ENCODE measurements at places on chromosomes 6 and 20.

DNA sequence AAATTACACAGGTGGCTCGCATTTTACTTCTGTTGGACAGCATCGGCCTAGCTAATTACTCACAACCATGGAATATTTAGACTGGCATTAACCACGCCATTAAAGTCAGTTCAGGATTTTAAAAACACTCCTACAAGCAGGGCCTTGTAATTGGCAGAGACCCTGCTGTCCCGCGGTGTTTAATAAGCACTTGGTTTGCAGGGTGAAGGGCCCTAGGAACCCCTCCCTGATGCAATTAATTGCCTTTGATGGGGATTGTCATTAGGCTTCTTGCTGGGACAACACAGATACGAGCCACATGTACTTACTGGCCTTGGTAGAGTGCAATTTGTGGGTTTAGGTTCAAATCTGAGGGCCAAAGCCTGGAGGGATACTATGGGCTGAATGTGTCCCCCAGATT is 7.8 kb upstream of the VSTM2L start:
- DNase-seq: no peak

- no peak for DNase-seq
These were observed 54.8 kb upstream of the BMP6 start for GRCh38 chr6:7671076-7671475.

DNA sequence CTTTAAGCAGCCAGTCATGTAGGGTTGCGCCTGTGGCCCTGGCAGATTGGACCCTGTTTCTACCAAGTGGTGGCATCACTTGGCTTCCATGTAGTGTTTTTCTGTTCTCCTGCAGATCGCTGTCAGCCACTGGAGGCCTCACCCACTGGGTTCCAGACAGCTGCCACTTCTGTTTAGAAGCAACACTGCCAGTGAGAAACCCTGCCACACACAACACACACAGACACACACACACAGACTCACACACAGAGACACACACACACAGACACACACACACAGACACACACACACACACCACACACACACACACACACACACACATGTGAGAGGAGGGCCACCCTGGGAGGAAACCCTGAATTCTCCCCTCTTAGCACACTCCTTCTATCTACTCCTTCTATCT is 51.8 kb downstream of the UTRN start:
- DNase-seq: no peak

- DNase-seq: no peak
These were observed 162.2 kb upstream of the THEMIS start for GRCh38 chr6:128062882-128063603.

DNA sequence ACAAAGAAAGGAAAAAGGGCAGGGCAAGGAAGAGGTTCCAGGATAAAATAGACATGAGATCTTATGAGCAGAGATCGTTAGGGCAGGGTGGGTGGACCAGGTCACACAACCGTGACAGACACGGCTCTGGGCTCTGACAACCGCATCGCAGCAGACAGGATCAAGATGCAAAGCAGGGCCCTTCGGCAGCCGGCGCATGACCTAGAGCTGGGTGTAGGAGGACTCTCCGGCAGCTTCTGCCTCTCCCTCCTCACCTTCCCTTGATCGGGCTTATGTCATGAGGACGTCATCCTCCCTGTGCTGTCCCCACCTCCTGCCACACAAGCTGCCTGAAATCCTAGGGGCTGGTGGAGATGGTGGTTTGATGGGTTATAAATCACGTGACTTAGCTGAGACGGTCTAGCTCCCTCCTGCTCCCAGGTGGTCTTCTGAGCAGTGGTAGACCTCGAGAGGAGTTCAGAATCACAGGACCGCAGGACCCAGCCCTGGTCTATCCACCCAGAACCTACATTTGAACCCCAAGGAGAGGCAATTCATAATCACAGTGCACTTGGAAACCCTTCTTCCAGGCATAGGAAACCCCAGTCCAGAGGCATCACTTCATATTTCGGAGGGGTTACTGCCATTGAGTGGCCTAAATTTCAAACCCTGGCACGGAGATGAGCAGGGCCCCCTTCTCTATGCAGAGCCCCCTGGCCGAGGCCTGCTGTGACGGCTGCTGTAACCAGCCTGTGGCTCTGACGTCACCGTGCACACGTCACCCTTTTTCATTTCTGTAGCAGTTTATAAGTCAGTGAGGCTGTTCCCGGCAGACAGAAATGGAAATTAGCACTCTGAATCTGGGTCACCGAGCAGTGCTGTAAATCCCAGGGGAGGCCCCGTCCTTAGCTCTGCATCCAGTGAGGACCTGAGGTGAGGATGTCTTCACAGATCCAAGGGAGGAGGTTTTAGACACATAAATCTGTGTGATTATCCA is 8.7 kb upstream of the CCR6 start:
- no peak for DNase-seq

DNA sequence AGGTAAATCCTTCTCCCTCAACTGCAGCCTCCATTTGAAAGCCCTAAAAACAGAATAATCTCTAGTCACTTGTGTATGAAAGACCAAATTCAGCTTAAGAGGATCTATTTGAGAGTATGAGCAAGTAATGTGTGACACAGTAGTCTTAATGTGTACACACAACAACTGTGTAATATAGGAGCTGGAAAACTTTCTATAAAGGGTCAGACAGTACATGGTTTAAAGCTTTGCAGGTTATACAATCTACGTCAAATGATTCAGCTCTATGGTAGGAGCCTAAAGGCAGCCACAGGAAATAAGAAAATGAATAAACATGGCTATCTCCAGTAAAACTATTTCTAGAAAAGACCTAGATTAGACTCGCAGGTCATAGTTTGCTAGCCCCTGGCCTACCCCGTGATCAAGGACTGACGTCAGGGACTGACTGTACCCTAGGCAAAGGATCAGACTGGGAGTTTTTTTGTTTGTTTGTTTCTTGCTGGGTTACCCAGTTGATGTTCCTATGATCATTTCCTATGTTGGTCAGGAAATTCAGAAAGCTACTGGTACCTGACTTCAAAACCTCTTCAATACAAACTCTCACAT is 39.7 kb downstream of the BTBD9 start:
- DNase-seq: no peak

DNA sequence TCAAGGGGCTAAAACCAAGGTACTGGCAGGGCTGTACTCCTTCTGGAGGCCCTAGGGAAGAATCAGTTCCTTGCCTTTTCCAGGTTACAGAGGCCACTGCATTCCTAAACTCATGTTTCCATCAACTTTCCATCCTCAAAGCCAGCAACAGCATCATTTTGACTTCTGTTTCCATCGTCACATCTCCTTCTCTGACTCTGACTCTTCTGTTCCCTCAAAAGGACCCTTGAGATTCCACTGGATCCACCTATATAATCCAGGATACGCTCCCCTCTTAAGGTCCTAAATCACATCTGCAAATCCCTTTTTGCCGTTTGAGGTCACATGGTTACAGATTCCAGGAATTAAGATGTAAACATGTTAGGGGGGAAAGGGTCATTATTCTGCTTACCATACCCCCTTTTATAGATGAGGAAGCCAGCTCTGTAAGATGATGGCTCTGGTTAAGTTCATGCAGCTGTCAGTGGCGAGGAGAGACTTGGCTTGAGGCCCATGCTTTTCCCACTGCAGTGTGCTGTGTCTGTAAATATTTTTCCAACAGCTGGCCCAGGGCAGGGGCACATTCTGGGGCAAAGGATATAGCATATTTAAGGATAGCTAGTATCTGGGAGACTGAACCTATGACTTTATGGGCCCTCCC is 114.6 kb downstream of the TNFRSF21 start:
- DNase-seq: no peak

- DNase-seq: peak; percentile 45
These were observed 859 bp upstream of the BIRC7 start for GRCh38 chr20:63234693-63235398.

DNA sequence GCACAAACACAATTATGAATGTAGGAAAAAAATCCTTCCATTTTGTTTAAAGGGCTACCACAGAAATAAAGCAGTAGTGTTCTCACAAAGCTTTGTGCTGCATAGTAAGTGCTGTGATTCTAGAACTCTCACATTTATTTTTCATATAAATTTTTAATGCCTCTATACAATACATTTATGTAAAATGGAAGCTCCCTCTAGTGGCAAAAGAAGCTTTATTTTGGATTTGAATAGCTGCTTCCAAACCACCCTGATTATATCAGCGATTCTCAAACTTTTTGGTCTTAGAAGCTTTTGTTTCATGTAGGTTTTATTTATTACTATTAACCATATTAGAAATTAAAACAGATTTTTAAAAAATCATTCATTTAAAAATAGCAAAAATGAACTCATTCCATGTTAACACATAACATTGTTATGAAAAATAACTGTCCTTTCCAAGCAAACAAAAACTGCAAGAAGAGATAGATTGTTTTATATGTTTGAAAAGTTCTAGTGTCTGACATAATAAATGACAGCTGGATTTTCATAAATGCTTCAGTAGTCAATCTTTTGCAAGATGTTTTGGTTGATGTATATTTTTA is 38.4 kb downstream of the HS3ST5 start:
- DNase-seq: no peak

DNA sequence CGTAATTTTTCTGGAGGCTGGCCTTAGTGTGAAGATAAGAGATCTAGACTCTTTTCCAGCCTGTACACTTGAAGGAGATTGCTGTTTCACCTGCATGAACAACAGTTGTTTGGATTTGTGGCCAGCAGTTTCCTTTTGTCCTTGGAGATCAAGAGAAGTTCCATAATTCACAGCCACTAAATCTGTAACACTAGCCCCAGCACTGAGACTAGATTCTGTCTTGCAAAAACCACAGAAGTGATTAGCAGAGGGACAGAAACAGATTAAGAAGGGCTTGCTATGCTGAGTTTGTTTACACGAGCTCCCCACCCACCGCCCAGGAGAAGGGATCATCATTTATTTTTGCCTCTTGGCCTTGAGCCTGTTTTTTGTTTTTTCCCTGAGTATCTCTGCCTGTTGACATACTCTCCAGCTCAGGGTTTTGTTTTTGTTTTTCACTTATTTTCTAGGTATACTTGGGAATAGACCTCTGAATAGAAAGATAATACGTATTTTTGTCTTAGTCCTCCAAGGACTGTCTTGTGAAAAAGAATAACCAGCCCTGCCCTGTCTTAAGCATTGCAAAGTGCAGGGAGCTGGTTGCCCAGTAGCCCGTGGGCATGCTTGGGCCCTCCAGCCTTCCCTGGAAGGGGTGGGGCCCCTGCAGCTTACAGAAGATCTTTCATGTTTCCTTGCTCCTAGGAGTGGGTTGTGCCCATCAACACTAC is 93.1 kb upstream of the SOX4 start:
- DNase-seq: no peak

- no peak for DNase-seq
These were observed 85.1 kb downstream of the RSPH3 start for GRCh38 chr6:158914923-158915322.

GRCh38 chr20:39661833-39662232 is 699.7 kb downstream of the DHX35 start:
- DNase-seq: no peak

DNA sequence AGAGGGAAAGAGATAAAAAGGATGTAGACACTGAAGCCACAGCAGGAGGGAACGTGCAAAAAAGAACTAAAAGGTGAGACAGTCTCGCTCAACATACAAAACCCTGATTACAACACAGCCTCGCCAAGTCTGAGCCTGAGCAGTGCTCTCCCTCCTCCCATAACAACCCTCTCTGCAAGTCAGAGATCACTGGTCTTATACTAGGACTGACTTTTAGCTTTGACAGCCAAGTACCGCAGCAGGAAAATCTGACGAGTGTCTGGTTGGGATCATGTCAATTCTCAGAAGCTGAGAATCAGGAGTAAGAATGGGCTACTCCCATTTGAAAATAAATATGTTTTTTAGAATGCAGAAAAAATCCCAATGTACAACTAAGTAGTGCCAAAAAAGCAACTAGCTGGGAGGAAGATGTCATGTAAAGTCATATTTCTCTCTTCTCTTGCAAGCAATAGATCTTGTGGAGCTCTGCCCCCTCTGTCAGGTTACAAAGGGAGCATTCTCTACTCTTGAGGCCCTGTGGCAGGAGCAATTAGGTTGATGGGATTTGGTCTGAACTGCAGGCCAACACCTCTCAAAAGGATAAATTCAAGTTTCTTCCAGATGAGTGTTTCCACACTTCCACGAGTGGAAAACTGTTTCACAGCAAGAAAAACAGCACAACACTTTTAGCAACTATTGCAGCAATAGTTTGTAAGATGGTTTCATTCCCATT is 118.9 kb upstream of the COL21A1 start:
- no peak for DNase-seq
